ENCODE measurements at places on chromosomes 6 and 20. TPM values are rescaled to one million over a fixed set of nuclear protein-coding genes. Genes with fewer than 3 reads are reported as not detected.
A peak's percentile ranks its signal among the peaks of the same experiment; 100 is the strongest.

Gene PRICKLE4
- 23.1 TPM for total RNA-seq

Gene GPR6
- total RNA-seq = not detected

Gene ANKEF1
- 3.3 TPM for total RNA-seq

Gene GPR63
- total RNA-seq = 0.38 TPM

Gene TINAG
- 2.5 TPM for total RNA-seq

Gene SNRPB2
- total RNA-seq = 13.7 TPM

DNA sequence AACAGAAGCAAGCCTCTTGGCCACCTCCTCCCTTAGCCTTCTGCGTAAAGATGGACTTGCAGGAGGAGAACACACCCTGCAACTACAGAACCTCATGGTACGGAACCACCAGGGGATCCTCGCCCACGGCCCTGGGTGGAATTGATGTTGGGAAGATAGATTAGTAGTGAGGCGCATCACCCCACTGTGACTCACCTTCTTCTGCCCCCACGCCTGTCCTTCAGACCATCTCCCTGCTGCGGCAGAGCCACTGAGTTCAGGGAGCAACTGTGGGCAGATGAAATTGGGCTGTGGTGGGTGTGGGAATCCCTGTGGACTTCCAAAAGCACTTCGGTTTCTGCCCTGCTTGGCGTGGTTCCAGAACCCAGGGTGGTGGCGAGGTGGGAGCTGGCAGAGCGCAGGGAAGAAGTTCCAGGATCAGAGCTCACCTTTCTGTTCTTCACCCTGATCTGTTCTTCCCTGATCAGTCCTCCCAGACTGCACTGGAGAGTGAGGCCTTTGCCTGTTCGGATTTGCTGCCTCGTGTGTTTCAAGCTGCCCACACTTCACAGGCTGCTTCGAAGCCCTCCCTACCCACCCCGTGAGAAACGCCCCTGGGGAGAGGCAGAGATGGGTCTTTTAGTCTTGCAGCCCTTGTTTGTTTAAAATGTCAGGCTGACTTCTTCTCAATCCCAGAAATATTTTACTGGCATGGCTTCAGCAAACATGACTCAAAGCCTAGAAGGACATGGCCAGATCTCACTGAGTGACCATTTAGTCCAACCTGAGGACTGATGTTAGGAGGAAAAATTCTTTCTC lies 92.8 kb upstream of the MLN start:
- no peak for DNase-seq

- no peak for DNase-seq
Observed at GRCh38 chr6:134420614-134421181, 102.8 kb upstream of the SGK1 start.

- no peak for DNase-seq
Observed at GRCh38 chr20:11155156-11155756, 481.5 kb upstream of the JAG1 start.

DNA sequence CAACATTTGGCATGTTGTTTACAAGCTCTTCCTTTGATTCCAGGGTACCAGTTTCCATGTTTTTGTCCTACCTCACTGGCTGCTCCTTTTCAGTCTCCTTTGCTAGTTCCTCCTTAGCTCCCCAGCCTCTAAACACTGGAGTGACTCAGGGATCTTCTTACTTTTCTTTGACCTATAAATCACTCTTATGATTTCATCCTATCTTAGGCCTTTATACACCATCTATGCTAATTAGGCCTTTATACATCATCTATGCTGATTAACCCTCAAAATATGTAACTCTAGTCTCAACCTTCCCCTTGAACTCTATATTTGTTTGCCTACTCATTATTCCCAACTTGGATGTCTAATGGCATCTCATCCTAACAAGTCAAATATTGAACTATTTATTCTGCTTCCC lies 9.5 kb downstream of the TMEM30A start:
- DNase-seq = no peak

DNA sequence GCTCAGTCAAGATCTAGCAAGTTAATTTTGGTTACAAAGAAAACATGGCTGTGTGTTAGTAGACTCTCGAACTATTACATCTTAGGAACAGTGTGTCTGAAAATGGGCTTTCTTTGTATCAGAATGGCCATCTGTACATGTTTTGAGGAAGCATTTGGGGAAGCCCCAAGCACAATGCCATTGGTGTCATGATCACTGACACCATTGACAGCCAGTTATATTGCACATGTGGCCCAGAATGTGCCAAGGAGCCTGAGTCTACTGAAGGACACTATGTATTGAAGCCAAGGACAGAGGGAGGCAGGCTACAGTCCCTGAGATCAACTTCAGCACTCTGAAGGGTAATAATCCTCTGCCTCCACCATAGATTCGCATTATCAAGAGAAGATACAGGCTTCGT lies 12.6 kb upstream of the FAM50B start:
- no peak for DNase-seq

DNA sequence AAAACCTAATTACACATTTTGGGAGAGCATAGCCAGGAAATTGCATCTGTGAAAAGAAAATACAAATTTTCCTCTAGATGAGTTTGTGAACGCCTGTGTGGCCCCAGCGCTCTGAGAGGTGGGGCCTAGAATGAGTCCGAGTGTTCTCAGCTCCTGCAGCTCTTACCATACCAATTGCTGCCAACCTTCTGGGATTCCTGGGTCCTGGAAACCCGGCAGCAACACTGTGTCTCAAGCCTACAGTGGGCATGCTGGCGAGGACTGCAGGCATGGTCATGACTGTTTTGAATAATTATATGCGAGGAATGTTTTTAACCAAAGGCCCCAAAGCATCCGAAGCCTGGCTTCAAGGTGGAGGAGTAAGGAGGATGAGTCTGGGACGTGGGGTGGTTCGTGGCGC lies 90.4 kb downstream of the SERAC1 start:
- DNase-seq = no peak

DNA sequence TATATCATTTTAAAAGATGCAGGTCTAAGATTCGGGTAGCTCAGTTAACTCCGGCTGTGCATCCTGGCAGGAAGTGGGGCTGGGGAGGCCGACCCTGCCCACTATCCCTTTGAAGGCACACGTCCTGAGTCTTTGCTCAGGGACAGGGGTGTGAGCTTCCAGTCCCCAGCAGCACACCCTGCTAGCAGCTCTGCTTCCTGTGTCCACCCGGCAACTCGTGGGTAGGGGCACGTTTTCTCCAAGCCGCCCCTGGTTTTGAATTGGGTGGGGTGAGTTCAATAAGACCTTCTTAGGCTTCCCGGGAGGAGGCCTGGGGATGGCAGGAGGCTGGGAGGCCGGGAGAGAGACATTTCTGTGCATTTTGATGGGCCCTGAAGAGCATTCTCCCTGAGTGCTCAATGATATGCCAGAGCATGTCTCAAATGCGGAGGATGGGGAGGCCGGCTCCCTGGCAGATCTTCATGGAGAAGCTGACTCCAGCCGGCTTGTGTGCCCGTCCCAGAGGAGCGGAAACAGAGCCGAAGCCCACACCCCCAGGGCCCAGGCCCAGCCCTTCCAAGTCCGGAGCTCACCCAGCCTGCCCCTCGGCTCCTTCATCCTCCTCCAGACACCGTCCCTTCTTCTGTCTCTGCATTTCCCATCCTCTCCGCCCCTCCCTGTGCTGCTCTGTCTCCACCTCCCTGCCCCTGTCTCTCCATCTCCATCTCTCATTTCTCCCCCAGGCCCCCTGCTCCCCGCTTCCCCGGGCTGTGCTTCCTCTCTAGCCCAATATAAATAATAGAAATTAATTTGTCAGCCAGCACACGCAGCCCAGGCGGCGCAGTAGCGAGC lies 36.3 kb upstream of the ZFAND3 start:
- DNase-seq = no peak

- DNase-seq = peak; percentile 41
Observed at GRCh38 chr20:3235666-3236324, 3.2 kb downstream of the SLC4A11 start.

DNA sequence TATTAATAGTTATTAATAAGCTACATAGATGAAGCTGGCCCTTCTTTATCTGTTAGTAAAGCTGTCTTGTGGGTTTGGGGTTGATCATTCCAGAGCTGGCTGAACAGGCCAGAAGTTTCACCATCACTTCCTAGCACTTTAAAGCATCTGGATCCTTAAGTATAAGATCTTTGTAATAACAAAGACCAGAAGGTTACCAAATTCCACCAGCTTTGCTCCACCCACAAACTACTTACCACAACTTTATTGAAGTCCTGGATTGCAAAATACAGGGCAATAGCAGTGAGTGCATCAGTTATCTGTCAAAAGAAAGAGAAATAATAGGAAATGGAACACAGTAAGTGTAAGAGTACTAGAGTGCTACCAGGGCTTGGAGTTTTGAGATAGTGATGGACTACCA lies 33.0 kb downstream of the PIGU start:
- no peak for DNase-seq

GRCh38 chr6:164419099-164419498 lies 890.3 kb downstream of the C6orf118 start:
- DNase-seq = no peak

DNA sequence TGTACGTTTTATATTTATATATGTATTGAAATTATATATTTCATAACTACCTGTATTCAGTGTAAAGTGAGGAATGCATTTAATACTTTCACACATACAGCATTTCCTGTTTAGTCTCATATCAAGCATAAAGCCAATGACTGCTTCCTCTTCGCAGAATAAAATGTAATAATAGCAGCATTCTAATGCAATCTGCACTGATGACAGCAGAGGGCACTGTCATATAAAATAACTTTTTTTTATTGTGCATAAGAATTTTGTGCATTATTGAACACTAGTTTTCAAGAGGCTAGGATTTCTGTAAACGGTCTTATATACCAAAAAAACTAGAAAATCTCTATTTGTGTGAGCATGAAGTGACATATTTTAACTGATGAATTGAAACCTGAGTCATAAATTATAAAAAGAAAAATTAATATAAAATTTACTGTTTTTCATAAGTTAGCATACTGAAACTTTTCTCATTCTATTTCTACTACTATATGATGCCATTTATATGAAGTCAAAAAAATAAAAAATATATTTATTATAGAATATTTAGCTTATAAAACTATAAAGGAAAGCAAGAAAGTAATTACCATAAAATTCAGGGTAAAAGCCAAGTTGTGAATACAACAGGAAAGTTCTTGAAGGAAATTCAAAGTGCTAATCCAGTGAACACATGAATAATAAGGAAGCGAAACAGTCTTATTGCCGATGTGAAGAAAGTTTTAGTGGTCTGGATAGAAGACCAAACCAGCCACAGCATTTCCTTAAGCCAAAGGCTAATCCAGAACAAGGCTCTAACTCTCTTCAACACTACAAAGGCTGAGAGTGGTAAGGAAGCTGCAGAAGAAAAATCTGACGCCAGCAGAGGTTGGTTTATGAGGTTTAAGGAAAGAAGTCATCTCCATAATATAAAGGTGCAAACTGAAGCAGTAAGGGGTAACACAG lies 36.3 kb downstream of the RNF146 start:
- DNase-seq = peak; percentile 45

GRCh38 chr20:44961870-44962267 lies 1.7 kb upstream of the TOMM34 start:
- no peak for DNase-seq

Measured in Peyer's patch (tissue), 4 donors.